ENCODE measurements at places on chromosomes 1 and 21.

DNA sequence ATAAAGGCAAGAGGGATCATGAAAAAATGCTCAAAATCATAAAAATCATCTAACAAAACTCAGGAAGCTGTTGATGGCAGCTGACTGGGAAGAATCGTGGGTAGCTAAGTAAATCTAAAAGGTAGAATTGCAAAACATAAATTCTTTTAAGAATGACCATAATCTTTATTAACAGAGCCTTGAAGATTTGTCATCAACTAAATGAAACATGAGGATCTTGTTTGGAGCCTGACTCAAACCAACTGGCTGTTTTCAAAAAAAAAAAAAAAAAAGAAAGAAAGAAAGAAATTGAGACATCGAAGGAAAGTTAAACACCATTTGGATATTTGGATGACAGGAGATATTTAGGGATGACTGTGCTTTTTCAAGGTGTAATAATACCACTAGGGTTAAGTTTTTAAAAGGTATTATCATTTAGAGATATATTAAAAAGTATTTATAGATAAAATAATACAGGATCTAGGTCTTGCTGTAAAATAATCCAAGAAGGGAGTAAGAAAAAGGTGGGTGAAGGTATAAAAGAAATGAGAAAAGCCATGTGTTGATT lies 48.6 kb downstream of the CD34 start:
- no peak for DNase-seq

DNA sequence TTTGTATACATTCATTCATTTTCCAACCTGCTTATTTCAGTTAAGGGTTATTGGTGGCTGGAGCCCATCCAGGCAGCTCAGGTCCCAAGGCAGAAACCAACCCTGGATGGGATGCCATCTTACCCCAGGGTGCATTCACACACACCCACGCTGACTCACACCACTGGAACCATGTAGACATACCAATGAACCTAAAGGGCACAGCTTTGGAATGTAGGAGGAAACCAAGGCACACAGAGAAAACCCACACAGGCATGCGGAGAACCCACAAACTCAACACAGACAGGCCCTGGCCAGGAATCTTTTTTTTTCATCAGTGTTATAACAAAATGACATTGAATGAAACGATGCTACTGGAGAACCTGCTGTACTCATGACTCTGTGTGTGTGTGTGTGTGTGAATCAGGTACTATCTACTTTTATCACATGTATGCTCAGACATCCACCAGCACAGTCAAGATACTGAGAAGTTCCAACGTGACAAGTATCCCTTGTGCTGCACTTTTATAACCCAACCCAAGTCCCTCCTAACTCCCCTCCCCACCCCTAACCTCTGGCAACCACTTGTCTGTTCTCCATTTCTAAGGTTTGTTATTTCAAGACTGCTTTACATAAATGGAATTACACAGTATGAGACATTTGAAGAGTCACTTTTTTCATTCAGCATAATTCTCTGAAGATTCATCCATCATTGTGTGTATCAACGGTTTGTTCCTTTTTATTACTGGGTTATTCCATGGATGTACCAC lies 286.8 kb upstream of the PLD5 start:
- no peak for DNase-seq

GRCh38 chr1:147292012-147292411 lies 49.5 kb downstream of the CHD1L start:
- no peak for DNase-seq

GRCh38 chr1:183433703-183434102 lies 15.5 kb upstream of the NMNAT2 start:
- no peak for DNase-seq

DNA sequence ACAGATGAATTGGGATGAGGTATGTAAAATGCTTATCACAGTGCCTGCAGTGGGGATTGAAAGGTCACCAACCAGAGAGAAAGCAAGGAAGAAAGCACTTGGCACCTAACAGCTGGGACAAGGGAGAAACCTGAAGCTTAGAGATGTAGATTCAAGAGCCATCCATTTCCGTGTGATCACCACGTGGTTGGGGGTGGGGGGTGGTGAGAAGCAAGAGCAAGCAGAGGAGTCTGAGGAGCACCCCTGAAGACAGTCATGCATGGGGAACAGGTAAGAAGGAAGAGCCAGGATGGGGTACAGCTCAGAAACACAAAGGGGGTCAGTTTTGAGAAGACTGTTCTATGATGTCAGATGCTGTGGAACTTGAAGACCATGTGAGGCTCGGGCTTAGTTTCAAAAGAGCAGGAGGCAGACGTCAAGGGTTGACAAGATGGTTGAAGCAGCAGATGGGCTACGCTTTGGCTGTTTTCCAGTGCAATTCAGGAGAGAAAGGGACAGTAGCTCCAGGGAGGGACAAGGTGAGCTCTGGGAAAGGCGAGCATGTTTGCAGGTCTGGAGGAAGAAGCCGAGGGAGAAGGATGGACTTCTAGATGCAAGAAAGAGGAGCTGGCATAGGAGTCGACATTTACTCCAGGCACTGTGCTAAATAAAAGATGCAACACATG lies 17.4 kb downstream of the KANK4 start:
- no peak for DNase-seq

DNA sequence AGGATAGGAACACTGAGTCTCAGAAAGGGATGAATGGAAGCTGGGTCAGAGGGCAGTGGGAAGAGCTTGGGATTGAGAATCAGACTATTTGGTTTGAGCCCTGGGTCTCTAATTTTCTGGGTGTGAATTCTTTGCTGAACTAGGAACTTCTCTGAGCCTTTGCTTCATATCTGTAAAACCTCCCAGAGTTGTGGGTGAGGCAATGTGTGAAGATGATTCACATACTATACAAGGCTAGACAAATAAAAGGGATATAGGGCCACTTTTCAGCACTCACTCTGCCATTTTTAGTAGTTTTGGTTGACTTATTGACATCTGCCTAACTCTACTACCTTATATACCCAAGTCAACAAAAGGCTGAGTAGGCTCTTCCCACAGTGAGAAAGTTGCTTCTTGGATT lies 77.7 kb upstream of the JUN start:
- no peak for DNase-seq

- DNase-seq = no peak
These were observed 38.7 kb upstream of the NEK7 start for GRCh38 chr1:198118134-198118533.

GRCh38 chr1:105865546-105865945 lies 1190.9 kb upstream of the PRMT6 start:
- DNase-seq = no peak

Data from memory B cell (primary cell).